Central memory CD4-positive, alpha-beta T cell (primary cell): ENCODE measurements at places on chromosomes 13 and 19.

DNA sequence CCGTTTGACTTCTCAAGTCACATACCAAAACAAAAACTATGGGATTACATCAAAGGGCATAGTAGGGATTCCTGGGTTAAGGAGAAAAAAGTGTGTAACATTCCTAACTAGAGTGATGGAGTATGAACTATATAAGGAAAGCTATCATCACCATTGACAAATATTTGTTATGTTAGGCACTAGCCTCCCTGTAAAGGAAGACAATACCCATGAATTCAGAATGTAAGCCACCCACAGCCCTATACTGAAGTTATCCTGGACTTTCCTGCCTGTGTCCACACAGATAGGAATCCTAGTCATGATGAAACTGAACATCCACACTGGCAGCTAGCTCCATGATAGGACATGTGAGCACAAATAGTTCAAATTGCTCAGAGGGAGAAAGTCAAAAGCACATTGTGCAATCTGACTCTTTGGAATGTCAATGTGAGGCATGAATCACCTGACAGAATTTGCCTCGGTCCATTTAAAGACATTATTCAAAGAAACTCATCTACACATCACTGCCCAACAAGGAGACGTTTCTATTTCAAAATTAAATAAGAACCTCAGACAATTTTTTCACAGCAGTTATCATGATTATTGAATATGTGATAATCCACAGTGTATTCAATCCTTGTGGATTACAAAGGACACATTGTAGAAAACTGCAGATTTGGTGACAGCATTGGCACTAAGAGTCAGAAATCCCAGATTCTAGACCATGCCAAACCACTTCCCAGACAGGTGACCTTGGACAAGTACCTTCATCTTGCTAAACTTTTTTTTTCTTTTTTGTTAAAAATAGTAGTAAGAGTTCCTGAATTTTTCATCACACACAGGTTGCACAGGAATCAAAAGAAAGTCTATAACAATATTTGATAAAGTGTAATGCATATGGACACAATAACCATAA is 529.3 kb downstream of the IRS2 start:
- no peak for DNase-seq

- no peak for DNase-seq
Measured at GRCh38 chr19:40414542-40415535, 1.7 kb upstream of the PRX start.

GRCh38 chr13:98571955-98572662 is 4.8 kb downstream of the STK24 start:
- DNase-seq: peak; percentile 42

GRCh38 chr13:90974249-90974975 is 373.1 kb upstream of the MIR17HG start:
- DNase-seq: no peak

DNA sequence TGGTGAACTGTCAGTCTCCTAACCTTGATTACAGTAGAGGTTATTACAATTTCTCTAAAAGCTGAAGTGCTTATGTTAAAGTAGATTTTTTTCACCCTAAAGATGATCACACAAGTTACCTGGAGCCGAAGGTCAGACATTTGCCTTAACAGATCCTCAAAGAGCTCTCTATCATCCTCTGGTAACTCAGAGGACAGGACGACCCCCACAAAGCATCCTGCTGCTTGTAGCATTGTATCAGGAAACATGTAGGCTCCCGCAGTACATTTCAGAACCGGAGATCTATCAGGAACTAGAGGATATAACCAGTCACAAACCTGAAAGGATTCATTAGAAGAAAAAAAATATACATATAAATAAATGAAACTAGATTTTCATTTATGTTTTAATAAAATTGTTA is 14.9 kb downstream of the SPART start:
- DNase-seq: no peak
